NCI-H446 treated with DMSO at 0.1 percent for 48 hours (cell line): ENCODE measurements at places on chromosomes 3 and 15.

DNA sequence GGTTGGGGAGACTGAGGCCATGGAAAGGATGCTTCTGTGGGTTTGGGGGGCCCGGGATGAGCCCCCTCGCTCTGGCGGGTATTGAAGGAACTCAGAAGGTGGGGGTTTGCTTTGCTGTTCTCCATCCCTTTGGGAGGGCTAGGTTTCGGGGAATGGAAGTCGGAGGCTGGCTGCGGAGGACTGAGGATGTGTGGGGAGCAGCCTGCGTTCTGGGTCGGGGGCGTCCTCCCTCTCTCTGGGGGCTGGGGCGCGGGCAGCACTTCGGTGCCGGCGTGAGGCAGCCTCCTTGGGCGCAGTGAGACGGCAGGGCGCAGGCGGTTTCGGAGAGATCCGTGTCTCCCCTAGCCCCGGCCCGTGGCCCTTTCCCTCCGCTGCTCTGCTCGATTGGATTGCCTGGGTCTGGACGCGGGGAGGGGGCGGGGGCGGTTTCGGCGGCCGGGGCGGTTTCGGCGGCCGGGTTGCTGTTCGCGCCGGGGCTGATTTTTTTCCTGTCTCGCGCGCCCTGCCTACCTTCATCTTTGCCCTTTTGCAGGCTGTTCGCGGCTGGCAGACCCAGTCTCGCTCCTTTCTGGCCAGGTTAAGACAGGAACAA lies 1.4 kb downstream of the PTPRG start:
- DNase-seq: no peak

DNA sequence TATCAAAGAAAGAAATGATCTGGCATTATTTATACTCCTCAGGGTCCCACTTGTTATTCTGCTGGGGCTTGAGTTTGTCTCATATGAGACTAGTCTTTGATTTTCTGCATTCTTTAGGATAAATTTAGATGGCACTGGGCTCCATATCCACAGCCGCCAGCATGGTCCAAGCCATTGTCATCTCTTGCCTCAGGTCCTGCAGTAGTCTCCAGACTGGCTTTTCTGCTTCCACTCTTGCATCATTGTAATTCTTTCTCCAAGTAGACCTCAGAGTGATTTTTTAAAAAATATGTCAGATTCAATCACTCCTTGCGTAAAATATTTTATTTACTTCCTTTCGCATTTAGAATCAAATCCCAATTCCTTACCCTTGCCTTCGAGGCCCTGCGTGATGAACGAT lies 50.4 kb upstream of the ST3GAL6 start:
- DNase-seq: no peak

GRCh38 chr15:63600001-63600615 lies 2.9 kb downstream of the FBXL22 start:
- DNase-seq: no peak

DNA sequence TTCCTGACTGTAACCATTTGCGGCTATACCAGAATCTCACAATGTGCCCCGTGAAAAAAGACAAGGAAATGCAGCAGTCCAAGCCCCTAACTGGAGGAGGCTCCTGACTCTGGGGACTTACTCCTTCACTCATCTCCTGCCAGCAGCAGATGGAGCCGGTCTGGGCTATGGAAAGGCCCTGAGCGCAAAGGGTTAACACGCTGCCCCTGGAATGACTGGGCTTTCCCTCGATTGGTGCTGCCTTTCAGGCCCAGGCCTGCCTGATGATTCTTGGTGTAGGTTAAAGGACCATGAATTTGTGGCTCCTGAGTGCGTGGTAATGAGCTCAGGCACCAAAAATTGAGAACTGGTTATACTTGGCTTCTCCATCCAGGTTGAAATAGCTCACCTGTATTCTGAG lies 42.3 kb upstream of the GALNT15 start:
- DNase-seq: peak; percentile 30

DNA sequence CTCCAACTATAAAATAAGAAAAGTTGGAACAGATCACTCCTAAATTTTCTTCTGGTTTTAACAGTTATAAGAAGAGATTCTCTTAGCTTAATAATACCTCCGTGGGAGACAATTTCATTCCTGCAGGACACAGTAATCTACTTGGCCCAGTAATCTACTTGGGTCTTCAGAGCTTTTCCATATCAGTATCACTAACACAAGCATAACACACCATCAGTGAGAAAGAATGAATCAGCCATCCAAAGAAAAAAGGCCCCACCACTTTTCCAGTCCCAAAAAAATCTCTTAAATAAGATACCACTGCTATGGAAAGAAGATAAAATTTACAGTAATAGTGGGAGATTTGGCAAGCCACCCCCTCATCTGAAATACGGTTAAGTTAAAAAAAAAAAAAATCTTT lies 20.2 kb downstream of the SIN3A start:
- no peak for DNase-seq

DNA sequence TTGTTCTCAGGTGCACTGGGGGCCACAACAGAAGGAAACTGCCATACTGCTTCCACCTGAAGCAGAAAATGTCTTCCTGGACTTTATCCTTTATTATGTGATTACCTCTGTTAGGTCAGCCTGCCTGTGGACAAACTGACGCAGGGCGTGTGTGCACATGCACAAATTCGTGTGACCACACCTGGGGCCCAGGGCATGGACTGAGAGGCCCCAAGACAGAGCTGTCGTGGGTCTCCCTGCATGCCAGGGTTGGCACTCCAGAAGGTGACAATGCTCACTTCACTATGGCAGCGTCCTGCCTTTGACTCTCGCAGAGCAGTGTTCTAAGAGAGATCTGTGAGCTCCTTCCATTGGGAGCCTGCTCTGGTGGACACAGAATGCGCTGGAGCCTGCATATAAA lies 34.5 kb downstream of the CCDC12 start:
- DNase-seq: no peak

GRCh38 chr15:71549697-71550096 lies 260.7 kb upstream of the NR2E3 start:
- DNase-seq: no peak

- no peak for DNase-seq
These were observed 274.1 kb upstream of the CTNNB1 start for GRCh38 chr3:40925231-40925630.

DNA sequence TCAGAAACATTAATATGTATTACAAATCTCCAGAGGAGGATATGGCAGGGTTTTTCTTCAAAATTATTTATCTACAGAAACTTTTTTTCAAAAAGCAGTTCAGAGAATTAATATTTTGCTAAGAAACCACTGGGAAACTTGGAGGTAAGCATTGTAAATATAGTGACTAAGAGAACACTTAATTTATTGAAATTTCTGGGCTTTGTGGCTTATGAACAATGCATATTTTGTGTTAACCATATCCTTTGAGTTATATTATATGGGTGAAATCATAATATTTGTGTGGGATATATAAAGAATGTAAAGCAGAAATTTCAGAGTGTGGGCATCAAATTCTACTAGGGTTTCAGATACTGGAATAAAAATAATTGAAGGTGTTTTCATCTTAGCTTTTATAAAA lies 1059.2 kb downstream of the ZPLD1 start:
- no peak for DNase-seq

DNA sequence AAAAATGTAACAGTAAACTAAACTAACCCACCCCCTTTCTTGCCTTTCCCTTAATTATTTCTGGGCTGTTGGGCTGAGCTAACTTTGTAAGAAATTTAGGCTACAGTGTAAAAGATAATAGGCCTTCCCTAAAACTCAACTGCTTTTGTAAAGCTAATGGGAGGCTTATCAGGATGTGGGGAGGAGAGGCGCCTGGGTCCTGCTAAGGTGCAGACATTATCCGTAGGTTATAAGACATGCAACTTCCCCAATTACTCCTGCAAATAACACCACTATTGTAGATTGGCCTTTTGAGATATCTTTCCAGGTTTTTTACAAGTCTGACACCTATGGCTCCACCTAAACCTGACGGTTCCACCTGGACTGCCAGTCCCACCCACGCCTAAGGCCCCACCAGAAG lies 88.3 kb downstream of the NPAP1 start:
- DNase-seq: no peak

DNA sequence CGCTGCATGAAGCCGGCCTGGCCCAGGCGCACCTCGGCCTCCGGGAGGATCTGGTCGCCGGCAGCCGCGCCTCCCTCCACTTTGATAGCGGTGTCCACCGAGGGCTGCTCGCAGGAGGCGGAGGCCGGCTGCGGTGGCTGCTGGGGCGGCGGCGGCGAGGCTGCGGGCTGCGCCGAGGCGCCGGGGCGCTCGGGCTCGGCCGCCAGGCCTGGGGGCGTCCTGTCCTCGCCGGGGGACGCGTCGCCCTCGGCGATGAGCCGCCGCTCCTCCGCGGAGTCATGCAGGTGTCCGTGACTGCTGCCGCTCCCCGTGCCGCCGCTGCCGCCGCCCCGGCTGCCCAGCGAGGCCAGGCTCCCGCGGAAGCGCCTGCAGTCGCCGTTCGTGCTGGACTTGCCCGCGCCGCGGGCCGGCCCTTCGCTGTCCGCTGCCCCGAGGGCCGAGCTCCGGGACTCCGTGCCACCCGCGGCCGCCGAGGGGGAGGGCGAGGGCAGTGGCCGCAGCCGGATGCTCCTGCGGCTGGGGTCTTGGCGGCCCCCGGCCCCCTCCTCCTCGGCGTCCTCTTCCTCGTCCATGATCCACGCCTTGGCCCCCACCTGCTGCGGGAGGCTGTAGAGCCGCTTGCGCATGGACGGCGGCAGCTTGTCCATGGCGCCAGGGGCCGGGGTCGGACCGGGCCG lies 996 bp downstream of the HCN4 start:
- DNase-seq: no peak

GRCh38 chr3:160157321-160157720 lies 67.9 kb upstream of the C3orf80 start:
- no peak for DNase-seq

DNA sequence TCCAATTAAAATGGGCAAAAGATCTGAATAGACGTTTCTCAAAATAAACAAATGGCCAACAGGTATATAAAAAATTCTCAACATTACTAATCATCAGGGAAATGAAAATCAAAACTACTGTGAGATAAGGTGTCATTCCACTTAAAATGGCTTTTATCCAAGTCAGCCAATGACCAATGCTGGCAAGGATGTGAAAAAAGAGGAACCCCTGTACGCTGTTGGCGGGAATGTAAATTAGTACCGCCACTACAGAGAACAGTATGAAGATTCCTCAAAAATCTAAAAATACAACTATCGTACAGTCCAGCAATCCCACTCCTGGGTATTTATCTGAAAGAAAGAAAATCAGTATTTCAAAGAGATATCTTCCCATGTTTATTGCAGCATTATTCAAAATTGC lies 176.9 kb upstream of the STT3B start:
- DNase-seq: no peak

DNA sequence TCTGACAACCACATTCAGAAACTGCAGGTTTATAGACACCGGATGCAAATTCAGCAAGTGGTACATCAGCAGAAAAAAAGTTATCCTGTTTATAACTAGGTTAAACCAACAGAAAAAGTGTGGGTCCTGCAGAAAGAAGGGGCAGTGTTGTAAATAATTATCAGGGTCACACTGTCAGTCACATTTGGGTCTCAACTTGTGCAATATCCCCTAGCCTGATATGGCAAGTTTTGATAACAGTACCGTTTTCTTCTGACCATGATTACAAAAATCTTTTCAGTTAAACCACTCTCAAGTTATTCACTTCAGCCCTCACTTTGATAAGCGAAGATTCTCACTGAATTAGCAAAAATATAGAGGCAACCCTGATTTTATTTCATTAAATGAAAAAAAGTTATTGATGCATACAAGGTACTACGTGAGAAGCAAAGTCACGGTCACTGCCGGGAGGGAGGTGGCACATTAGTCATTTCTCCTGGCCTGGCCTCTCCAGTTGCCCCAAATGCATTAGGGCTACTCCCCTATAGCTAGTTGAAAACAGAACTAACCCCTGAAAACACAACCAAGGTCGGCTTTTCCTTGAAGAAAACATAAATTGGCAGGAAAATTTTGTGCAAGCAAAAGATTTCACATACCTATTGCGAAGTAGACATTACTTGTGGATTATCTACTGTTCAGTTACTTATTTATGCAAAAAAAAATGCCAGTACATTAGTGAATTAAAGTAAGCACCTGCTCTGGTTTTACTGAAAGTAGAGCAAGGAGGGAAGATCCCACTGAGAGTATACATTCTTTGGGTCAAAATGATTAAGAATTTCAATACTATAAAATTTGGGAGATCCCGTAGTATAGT lies 28.6 kb downstream of the IL5RA start:
- DNase-seq: no peak

GRCh38 chr3:169710619-169711018 lies 47.1 kb upstream of the MECOM start:
- DNase-seq: no peak

DNA sequence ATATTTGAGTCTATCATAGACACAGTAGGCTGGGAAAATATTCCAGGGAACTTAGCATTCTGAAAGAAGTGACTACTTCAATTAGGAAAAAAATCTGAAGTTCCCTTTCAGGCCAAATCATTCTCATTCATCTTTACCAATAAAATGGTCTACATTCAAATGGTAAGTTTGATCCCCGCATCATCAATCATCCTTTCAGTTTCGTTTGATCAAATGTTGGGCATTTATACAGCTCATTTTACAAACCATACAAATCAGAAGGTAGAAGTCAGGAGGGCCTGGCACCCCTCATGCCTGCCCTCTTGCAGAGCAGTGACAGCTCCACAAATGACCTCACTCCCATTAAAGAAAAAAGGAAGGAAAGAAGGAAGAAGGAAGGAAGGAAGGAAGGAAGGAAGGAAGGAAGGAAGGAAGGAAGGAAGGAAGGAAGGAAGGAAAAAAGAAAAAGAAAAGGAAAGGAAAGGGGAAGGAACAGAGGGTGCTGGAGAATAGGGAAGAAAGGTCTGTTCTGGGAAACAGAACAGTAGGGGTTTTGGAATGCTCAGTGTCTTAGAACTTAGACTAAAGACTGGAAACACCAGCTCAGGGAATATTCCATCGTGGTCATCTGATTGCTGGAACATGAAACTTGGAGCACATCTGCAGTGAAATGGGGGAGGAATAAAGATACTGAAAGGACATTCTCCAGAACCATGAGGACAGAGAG lies 86.1 kb downstream of the XXYLT1 start:
- DNase-seq: no peak

DNA sequence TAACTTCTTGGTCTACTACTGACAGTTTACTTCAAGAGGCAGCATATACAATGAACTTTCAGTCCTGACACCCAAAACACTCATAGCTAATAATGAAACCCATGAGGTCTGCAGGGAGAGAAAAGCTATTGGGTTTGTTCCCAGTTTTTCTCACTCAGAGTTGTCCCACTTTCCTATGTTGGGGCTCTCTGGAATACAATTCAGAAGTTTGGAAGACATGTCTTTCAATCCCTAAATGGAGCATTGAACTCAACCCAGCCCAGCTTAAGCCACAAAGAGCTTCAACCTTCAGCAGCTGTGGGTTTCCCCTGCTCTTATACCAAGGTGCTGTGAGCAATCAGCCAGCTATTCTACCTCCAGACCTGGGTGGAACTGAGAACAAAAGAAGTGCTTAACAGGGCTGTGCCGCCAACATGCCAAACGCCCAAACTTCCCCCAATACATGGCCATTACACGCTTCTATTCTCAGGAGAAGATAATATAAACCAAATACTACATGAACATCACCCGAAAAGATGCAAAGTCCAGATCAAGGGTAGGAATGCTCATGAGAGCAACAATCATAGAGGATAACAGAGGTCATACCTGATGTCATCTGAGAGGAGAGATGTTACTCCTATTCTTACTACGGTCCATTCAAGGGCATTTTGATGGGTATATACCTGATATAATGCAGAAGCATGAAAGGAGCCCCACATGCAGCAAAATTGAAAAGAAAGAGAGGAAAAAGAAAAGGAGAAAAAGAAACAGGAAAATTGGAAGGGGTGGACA lies 131.2 kb upstream of the TGFBR2 start:
- no peak for DNase-seq

GRCh38 chr15:68862415-68862814 lies 41.7 kb upstream of the ANP32A start:
- no peak for DNase-seq

GRCh38 chr3:128786434-128787020 lies 60.5 kb downstream of the RAB7A start:
- DNase-seq: no peak

GRCh38 chr3:166351461-166351860 lies 514.2 kb upstream of the BCHE start:
- no peak for DNase-seq
